ENCODE measurements at places on chromosomes 3 and 15. TPM values are rescaled to one million over a fixed set of nuclear protein-coding genes. Genes with fewer than 3 reads are reported as not detected.
A peak's percentile ranks its signal among the peaks of the same experiment; 100 is the strongest.

GRCh38 chr15:88878720-88879184 lies 16.6 kb downstream of the HAPLN3 start:
- peak; percentile 66 for DNase-seq

DNA sequence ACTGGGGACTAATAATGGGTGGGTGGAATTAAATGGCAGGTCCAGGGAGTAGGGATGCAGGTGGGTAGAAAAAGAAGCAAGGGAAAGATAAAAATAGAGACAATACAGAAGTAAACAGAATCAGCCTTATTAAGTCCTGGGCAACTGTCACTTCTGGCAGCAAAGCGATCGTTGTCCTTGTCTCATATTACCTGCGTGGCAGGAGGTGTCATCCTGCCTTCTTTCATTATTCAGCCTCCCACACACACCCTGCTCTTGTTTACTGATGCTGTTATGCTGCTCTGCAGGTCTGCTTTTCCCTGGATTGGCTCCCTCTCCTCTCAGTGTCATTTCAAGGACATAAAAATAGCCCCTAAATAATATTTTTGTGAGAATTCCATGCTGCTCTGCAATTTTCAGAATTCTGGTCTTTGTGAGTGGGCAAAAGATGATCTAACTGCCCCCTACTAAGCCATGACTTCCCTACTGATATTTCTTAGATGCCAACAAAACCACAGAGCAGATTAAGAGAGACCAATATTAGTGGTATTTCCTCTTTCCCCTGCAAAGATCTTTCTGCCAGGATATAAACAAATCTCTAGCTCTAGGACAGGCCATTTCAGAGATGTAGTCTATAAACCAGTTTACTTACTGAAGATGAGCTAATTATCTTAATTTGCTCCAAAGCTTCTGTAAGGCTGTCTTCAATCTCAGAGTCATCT lies 8.5 kb downstream of the VEPH1 start:
- no peak for DNase-seq

GRCh38 chr15:62124973-62125303 lies 40.1 kb downstream of the C2CD4B start:
- peak; percentile 54 for DNase-seq

DNA sequence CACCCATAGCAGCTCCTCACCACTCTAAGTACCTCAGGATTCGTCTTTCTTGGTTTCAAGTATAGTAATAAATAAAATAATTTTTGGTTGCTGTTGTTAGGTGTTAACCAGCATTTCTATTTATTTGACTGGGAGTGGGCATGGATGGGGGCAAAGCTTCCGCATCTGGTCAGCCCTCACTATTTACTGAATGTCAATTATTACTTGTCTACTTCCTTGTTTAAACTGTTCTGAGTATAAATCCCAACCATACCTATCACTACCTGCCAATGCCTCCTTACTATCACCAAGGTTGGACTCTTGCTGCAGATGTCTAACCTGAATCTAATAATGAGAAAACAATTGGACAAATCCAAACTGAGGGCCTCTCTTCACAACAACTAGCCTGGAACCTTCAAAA lies 41.9 kb upstream of the GK5 start:
- no peak for DNase-seq

DNA sequence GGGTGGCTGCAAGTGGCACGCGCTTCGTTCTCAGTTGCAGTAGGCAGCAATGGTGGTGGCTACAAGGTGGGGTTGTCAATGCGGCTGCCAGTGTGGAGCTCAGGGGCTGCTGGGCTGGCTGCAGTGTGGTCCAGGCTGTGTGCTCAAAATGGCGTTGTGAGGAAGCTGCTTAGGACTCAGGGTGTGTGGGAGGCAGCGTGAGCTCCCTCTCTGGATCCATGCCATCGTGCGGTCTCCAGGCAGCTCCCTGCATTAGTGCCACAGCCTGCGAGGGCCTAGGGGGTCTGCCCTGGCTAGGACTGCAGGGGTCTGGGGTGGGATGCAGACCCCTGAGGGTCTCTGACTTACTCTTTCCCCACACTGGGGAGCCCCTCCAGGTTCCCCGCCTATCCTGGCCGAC lies 397.2 kb downstream of the OCA2 start:
- no peak for DNase-seq

DNA sequence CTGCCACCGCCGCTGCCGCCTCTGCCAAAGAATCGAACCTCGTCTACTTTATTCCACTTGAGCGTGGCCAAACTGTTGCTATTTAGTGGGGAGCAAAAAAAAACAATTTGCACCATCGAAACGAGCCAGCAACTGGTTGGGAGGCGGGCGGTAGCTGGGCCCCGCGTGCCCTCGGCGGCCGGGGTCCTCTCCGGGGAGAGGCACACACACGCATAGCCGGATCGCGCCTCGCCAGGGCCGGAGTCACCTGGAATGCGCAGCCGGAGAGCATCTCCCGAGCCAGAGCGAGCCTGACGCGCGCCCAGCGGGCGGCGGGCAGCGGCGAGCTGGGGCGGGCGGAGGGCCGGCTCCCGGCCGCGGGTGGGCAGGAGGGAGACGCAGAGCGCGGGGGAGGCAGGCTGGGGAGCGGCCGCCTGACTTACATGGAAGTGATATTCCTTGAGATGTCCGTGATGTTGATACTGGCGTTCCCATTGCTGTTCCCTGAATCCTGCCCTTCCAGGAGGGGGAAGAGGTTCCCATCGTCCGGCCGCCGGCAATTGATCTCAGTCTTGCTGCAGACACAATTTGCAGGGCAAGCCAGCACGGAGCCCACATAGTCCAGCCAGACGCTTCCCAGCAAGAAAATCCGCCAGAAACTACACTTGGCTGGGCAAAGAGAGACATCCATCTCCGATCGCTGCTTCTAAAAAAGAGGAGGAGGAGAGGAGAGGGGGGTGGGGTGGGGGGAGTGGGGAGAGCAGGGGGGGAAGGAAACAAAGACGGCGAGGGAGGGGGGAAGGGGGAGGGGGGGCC lies 858 bp downstream of the NTRK3 start:
- DNase-seq = peak; percentile 10

GRCh38 chr15:33157371-33158037 lies 37.0 kb downstream of the FMN1 start:
- DNase-seq = no peak

- DNase-seq = no peak
These were observed 1110.1 kb downstream of the TBL1XR1 start for GRCh38 chr3:176087066-176087697.

GRCh38 chr15:70956201-70956995 lies 63.8 kb downstream of the LRRC49 start:
- no peak for DNase-seq

- DNase-seq = no peak
These were observed 7.8 kb downstream of the ANPEP start for GRCh38 chr15:89806559-89807550.

DNA sequence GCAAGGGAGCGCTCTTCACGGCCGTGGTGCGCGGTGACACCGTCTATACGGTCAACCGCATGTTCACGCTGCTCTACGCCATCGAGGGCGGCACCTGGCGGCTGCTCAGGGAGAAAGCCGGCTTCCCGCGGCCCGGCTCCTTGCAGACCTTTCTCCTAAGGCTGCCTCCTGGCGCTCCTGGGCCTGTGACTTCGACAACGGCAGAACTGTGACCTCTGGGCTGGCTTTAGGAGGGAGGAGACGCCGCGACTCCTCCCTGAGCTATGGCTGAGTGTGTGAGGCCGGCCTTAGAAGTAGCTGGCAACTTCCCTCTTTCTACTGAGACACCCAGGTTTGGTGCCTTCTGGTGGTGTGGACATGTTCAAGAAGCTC lies 1.4 kb downstream of the KBTBD13 start:
- DNase-seq = peak; percentile 75

The APH1B gene
- 18.3 TPM for total RNA-seq

- no peak for DNase-seq
These were observed 121.7 kb upstream of the PRR20G start for GRCh38 chr3:127409421-127410136.

DNA sequence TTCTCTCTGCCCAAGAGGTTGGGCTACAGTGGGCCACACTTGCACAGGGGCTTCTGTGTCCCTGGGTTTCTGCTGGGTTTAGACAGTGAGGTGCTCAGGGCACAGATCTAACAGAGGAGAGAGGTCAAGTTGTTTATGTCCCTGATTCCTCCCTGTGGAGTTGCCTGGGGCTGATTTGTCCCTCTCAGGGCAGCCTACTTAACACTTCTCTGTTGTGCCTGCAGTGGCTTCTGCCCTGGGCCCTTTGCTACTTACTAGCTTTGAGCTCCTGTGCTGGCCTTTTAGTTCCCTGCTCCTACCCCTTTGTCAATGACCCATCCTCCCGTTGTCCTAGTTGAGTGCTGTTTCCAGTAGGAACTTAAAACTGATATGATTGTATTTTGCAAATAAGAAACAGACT lies 114.0 kb upstream of the RGMA start:
- DNase-seq = no peak

The SLC12A6 gene
- total RNA-seq = 16.8 TPM

DNA sequence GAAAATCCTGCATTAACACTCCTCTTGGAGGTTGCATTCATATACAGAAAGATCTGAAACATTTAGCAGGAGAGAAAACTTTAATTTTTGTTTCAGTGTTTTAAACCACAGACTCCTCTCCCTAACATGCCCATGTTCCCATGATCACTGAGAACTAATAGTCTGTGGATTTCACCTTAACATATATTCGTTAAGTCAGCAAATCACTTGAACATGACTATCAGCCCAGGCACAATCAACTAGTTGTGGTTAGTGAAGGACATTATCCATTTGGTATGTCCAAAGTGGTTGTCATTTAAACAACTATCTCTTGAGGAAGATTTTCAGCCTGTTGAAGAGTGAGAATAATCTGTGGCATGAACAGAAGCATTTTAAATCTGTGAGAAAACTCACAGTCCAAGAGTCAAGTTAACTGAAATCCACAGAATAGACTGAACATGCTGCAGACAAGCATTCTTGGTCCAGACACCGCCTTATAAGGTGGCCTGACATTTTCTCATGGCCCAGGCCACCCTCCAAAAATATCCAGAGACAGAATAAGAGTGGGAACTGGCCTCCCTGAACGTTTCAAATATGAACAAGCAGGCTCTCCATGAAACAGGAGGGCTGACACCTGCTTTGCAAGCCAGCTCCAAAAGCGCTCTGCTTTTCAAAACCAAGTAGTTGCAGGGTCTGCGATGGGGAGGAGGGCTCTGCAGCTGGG lies 39.9 kb upstream of the ADCY5 start:
- DNase-seq = no peak

GRCh38 chr3:114405202-114405990 lies 111.6 kb downstream of the TIGIT start:
- no peak for DNase-seq

The IMPG2 gene
- total RNA-seq = 0.99 TPM

- no peak for DNase-seq
These were observed 16.9 kb downstream of the ACAA1 start for GRCh38 chr3:38119821-38120692.

DNA sequence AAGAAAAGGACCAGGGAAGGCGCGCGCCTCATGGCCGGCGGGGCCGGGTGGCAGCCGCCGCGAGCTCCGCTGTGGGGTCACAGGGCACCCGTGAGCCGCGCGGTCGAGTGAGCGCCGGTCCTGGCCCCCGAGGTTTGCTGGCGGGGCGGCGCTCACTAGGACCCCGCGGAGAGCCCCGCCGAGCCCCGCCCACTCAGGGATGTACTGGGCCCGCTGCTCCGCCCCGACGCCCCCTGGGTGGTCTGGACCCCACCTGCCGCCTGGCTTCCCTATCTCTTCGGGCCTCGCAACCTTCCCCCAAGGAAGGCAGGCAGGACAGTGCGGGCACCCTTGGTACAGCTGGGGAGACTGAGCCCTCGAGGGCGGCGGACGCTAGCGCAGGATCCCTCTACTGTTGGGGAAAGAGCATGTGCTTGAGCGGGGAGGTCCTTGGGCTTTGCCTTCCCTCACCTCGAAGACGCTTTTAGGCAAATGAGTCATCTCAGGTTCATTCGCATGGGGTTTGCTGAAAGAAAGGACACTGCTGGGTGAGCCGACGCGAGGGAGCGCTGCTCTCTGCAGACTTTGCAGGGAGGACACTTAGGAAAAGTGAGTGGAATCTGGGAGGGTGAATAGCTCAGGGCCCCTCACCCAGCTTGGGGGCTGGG lies at the start of gene CHRNB4:
CHRNB4 (minus strand) TSS at position 109 of the 647 bp plus-strand sequence; CDS start at position 32, 77 bp downstream.
- DNase-seq = no peak

- no peak for DNase-seq
These were observed 1001.3 kb downstream of the PLOD2 start for GRCh38 chr3:145159640-145160039.

The SKOR1 gene
- under 0.01 TPM for total RNA-seq

DNA sequence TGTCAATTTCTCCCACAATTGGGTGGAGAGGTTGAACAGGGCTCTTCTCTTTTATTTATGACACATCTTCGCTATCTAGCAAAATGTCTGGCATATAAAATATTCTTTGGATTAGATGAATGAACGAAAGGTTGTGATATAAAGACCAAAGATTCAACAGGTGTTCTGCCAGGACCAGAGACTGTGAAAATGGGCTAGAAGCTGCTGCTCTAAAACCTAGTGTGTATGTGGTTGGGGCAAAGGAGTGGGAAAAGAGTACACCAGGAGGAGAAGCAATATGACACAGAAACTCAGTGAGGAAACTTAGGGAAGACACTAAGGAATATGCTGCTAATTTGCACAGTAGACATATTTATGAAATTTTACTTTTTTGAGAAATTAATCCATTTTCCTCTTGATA lies 102.0 kb upstream of the CCDC80 start:
- no peak for DNase-seq

DNA sequence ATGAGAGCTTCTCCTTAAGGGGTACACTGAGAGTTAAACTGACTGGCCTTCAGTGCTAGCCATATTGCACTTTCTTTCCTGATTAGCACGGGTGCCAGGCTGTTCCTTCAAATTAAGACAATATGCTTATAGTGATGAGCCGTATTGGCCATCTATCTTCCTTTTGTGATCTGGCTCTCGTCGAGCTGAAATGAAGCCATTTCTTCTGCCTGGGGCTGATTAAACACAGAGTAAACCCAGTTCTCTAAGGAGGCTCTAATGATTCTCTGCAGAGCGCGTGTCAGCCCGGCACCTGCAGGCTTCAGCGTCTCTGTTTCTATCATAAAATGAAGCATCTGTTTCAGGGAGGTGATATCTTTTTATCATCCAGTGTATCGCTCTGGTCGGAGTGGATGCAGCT lies 107.5 kb upstream of the NR2F2 start:
- no peak for DNase-seq

The ADIPOQ gene
- total RNA-seq = not detected

- peak; percentile 74 for DNase-seq
These were observed 43.9 kb upstream of the PLXND1 start for GRCh38 chr3:129650256-129650872.

DNA sequence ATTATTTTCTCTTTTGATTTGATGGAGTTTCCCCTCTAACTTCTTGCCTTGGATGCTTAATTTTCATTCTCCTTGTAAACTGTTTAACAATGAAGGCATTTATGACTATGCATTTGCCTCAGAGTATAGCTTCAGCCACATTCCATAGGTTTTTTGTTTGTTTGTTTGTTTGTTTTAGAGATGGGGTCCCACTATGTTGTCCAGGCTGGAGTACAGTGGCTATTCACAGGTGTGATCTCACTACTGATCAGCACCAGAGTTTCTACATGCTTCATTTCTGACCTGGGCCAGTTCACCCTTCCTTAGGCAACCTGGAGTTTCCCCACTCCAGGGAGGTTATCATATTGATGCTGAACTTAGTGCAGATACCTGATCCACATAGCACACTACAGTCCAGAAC lies 4.1 kb downstream of the SECISBP2L start:
- DNase-seq = no peak

The GCSAM gene
- not detected for total RNA-seq

- DNase-seq = peak; percentile 73
These were observed 79.6 kb downstream of the CPN2 start for GRCh38 chr3:194271460-194272035.
